Activated CD8-positive, alpha-beta T cell treated with anti-CD3 and anti-CD28 coated beads for 36 hours (primary cell): ENCODE measurements at places on chromosomes 6 and 20. TPM values are rescaled to one million over a fixed set of nuclear protein-coding genes. Genes with fewer than 3 reads are reported as not detected.

Gene EYA2
- not detected for total RNA-seq

Gene DOP1A
- 6.6 TPM for total RNA-seq

Gene MCCD1
- total RNA-seq, result not detected

Gene NT5E
- total RNA-seq, result 5.2 TPM

Gene LAMA2
- total RNA-seq, result 1.5 TPM

Gene AKAP12
- 3.2 TPM for total RNA-seq

Gene PPP1R14C
- total RNA-seq, result 0.65 TPM

Gene ABHD16B
- total RNA-seq, result not detected

Gene BPIFB4
- not detected for total RNA-seq

Gene GTSF1L
- total RNA-seq, result not detected

Gene ESF1
- 19.9 TPM for total RNA-seq

Gene C20orf144
- total RNA-seq, result 0.29 TPM

Gene APCDD1L
- not detected for total RNA-seq

Gene BHLHE23
- not detected for total RNA-seq

Gene SSTR4
- not detected for total RNA-seq

Gene NKX2-4
- not detected for total RNA-seq

Gene TFB1M
- 76.6 TPM for total RNA-seq

Gene STMND1
- total RNA-seq, result not detected

Gene NKAIN4
- total RNA-seq, result not detected

Gene PDE10A
- not detected for total RNA-seq

Gene PACRG
- total RNA-seq, result not detected
